Thoracic aorta (tissue), 2 donors: ENCODE measurements at places on chromosomes 3 and 15. TPM values are rescaled to one million over a fixed set of nuclear protein-coding genes. Genes with fewer than 3 reads are reported as not detected.

The TMEM207 gene
- not detected for total RNA-seq

The FAM81A gene
- 0.71 TPM for total RNA-seq

The RBMS3 gene
- total RNA-seq: 186 TPM

The OSTN gene
- total RNA-seq: not detected

The MBD4 gene
- total RNA-seq: 23.0 TPM

The SV2B gene
- total RNA-seq: 2.6 TPM

The ACKR2 gene
- total RNA-seq: 10.0 TPM

The CCR2 gene
- 8.2 TPM for total RNA-seq

The ZNF717 gene
- total RNA-seq: 13.3 TPM

The TYRO3 gene
- 5.4 TPM for total RNA-seq

The EPHB1 gene
- 0.68 TPM for total RNA-seq

The MUC4 gene
- total RNA-seq: not detected

The KNL1 gene
- 11.4 TPM for total RNA-seq

The GCHFR gene
- total RNA-seq: 17.2 TPM

The SPATA12 gene
- not detected for total RNA-seq

The ABI3BP gene
- total RNA-seq: 46.8 TPM

The C2CD4A gene
- 1.8 TPM for total RNA-seq

The CMTM7 gene
- total RNA-seq: 10.3 TPM

The SPTSSB gene
- total RNA-seq: not detected

The PCOLCE2 gene
- 122 TPM for total RNA-seq

The CFAP100 gene
- not detected for total RNA-seq

The NGRN gene
- total RNA-seq: 63.5 TPM

The XCR1 gene
- not detected for total RNA-seq

The NRG4 gene
- total RNA-seq: not detected

The MINAR1 gene
- total RNA-seq: 0.95 TPM

The DLEC1 gene
- total RNA-seq: 0.35 TPM

The TM2D3 gene
- total RNA-seq: 39.8 TPM
